ENCODE measurements at places on chromosomes 11 and 22.

DNA sequence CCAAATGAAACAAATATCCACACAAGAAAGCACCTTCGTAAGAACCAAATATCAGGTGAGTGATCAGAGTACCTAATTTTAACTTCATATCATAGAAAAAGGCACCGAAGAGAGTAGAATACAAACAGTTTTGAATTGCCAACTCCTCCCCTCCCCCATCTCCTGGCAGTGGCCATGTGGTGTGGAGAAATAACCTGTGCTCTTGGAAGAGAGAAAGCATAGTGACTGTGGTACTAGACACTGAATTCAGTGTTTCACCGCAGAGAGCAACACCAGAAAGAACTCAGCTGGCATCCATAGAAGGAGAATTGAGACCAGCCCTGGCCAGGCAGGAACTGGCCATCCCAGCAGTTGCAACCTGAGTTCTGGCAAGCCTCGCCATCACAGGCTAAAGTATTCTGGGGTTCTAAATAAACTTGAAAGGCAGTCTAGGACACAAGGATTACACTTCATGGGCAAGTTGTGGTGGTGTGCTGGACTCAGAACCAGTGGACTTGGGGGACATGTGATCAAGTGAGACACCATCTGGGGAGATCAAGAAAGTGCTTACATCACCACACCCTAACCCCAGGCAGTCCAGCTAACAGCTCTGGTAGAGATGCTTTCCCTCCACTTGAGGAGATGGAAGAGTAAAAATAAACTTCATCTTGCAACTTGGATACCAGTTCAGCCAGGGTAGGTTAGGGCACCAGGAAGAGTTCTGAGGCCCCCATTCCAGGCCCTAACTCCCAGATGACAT is 1003.2 kb downstream of the NTM start:
- no peak for DNase-seq

GRCh38 chr11:75339685-75340409 is 11.6 kb downstream of the ARRB1 start:
- no peak for DNase-seq

DNA sequence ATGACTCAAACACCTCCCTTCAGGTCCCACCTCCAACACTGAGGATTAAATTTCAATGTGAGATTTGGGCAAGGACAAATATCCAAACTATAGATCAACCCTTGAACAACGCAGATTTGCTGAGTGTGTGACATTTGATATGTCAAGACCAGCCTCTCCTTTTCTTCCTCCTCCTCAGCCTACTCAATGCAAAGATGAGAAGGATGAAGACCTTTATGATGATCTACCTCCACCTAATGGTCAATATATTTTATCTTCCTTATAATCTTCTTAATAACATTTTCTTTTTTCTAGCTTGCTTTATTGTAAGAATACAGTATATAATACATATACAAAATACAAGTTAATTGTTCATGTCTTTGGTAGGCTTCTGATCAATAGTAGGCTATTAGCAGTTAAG is 67.5 kb upstream of the MPPED2 start:
- no peak for DNase-seq

- DNase-seq, result no peak
Observed at GRCh38 chr11:115699326-115699725, 195.1 kb upstream of the CADM1 start.

GRCh38 chr11:69058511-69059270 is 10.0 kb downstream of the TPCN2 start:
- DNase-seq, result no peak

DNA sequence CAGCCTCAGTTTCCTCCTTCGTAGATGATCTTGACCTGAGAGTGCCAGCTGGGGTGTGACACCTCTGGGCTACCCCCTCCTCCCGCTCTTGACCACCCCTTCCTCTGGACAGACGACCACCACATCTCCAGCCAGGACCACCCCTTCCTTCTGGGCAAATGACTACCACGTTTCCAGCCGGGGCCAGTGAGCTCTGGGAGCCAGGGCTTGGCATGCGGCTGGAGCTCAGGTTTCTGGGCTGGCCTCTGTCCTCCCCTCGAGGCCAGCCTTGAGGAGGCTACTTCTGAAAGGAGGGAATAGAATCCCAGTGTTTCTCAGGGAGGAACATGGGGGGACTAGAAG is 120.9 kb downstream of the KCNQ1OT1 start:
- no peak for DNase-seq

- DNase-seq, result no peak
Observed at GRCh38 chr11:1298695-1299492, 10.5 kb downstream of the TOLLIP start.

GRCh38 chr11:43825217-43825816 is 55.3 kb upstream of the ALKBH3 start:
- DNase-seq, result no peak

DNA sequence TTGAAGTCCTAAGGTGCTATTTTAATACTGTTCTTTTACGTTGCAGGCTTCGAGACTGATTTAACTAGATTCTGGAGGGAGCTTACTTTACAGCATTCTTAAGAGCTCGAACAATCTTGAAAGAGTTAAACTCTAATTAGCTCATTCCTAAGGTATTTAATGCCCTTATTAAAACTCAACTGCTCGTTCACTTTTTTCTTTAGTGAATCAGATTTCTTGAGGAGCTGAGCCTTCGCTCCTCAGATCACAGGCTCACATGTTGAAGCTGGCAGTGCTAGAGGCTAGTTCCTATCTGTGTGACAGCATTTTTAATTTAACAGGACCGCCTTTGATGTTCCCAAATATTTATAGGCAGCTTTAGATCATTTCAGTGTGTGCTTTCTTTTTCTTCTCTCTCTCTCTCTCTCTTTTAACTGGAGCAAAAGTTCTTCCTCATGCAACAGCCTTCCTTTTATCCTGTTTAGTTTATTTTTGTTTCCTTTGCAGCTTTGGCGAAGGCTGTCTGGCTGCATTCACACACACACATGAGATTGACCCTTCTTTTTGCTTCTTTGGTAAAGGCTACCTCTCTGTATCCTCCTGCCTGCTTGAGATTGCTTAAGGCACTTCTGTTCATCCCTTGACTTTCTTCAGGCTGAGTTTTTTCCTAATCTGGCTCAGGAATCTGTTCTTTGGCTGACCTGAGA is 21.0 kb downstream of the ZNRF3 start:
- DNase-seq, result no peak

GRCh38 chr11:11163669-11164333 is 189.2 kb downstream of the CSNK2A3 start:
- DNase-seq, result no peak

DNA sequence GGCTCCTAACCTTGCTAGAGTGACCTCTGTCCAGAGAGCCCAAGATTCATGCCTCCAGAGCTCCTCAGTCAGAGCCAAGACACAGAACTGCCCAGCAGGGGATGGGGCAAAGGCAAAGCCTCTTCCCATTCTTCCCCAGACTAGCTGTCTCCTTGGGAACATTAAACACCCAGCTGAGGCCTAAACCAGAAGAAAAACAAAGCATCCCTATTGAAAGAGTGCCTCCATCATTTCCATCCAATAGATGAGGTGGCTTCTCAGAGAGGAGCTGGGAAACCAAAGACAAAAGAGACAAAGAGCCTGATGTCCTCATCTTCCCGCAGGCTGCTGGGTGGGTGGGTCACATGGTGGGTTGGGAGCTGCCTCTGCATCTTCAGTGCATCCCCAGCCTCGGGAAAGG is 37.4 kb downstream of the COMMD9 start:
- no peak for DNase-seq

DNA sequence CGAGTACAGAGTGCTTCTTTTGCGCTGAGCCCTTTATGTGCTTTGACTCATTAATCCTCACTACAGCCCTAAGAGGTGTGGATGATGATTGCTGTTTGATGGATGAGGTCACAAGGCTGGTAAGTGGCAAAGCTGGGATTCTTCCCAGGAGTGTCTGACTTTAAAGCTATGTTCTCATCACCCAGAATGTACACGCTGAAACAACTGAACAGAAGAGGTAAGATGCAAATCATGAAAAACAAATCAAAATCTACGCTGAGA is 37.7 kb upstream of the CREB3L1 start:
- DNase-seq, result no peak

GRCh38 chr11:125903711-125904659 is at the start of gene DDX25:
DDX25 (plus strand) TSS chr11:125904508; CDS start chr11:125904518, 10 bp downstream.
- DNase-seq, result no peak

DNA sequence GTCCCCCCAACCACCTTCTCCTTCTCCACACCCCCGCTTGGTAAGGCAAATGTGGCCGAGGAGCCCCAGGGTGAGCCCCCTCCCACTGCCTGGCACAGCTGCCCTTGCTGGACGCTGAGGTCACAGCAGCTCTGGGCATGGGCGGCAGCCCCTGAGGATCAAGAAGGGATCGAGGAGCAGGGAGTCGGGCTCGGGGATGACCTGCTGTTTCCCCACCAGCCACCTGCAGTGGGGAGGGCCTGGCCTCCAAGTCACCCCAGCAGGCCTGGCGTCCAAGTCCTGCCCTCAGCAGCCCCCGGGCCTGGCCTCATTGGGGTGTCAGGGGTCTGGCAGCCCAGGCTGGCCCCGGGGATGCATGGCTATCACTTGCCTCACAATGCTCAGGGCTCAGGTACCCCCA is 23.7 kb downstream of the MUC5AC start:
- DNase-seq, result no peak

GRCh38 chr11:101445761-101446160 is 138.0 kb downstream of the TRPC6 start:
- DNase-seq, result no peak

GRCh38 chr22:41498303-41498835 is 29.5 kb downstream of the ACO2 start:
- DNase-seq, result no peak

- DNase-seq, result no peak
Observed at GRCh38 chr11:101476191-101476590, 107.6 kb downstream of the TRPC6 start.

- no peak for DNase-seq
Observed at GRCh38 chr11:109390752-109391151, 31.2 kb upstream of the C11orf87 start.

DNA sequence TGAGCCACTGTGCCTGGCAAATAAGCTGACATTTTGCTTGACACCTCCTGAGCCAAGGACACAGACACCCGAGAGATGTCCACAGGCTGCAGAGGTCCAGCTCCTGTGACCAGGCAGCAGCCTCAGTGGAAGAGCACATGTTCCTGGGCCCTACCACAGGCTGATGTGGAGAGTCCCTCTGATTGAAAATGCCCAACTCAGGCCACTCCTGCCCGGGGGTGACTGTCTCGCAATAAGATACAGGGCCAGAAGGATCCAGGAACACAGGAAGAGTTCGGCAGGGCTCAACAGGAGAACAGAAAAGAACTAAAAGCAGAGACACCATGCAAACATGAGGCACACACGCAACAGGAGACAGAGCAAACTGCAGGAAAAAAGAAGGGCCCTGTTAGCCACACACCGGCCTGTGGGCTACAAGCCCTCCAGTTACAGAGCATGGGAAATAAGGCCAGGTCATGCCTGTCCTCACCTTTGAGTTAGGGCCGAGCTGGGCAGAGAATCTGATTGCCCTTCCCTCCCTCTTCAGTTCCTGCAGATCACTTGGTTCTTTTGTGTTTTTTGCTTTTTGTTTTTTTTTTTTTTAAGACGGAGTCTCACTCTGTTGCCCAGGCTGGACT is 28.3 kb upstream of the MALAT1 start:
- DNase-seq, result no peak

GRCh38 chr11:68326334-68327215 is 14.2 kb downstream of the LRP5 start:
- DNase-seq, result no peak

DNA sequence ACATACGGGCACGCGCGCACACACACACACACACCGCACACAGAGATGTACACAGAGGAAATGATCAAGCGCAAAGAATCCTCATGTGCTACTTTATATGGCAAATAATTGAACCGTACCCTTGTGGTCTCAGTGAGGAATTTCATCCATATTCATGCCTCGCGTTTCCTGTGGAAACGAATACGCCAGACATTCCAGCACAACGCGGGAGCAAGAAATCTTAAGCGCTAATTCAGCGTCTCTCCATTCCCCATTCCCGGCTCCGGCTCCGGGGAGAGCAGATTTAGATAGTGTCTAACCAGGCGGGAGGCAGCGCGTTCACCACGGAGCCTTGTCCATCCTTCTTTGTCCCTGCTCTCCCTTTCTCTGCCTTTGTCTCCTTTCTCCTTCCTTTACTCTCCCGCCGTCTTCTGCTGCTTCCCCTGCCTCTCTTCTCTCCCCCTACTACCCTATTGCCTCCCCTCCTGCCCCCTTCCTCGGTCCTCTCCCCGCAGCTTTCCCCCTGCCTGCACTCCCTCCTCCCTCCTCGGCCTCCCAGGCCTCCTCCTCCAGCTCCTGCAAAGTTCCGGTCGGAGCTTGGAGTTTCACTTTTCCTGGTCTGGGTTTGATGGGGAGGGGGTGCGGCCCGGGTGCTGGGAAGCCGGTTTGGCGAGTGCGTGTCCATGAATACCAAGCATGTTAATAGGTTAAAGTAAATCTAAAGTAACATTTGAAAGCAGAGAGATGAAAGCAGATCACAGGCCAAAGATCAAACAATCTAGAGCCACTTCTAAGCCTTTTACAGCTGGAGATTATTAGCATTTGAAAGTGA is 579.3 kb downstream of the BUD13 start:
- no peak for DNase-seq

DNA sequence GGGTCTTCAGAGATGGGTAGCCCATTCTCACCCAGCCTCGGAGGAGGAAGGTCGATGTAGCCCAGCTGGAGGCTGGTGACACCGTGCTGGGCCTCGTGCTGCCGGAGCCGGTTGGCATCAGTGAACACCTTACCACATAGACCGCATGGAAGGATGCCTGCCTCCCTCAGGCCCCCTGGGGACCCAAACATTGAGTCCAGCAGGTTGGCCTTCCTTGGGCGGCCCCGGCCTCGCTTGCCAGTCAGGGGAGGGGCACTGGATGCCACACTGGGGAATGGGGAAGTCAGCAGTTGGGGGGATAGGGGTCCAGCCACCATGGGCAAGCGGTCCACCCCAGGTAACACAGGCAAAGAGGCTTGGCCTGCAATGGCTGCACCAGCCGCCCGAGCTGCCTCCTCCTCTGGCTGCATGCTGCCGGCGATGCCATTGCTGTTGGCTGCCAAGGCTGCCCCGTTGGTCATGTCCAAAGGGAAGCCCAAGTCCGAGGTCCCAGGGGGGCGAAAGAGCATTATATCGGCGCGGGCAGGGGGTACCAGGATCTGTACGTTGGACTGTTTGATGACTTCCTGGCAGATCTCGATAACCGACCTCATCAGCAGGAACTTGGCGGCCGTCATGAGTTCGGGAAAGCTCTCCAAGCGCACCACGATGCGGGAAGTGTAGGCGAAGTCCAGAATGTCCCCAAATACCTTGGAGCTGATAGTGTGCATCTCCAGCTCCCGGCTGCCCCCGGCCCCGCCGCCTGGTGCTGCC is 1.4 kb downstream of the PATZ1 start:
- DNase-seq, result no peak

DNA sequence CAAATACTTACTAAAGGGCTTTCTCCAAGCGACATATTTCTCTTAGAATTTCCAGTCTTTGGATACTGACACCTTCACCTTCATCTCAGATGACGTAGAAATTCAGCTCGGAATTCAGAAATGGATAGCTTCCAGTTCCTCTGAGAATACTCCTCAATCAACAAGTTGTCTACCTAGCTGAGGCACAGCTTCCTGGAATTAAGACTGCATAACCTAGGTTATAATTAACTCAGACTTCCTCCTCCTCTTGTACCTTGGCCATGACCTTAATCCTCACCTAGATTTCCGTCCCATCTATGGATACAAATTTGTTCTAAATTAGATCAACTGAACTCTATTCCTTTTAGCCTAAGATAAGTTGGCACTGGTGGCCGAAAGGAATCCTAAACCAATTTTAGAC is 17.4 kb downstream of the ATP5MG start:
- no peak for DNase-seq

All from T follicular helper cell (primary cell).